Choroid plexus epithelial cell (primary cell): ENCODE measurements at places on chromosomes 13 and 19.
A peak's percentile ranks its signal among the peaks of the same experiment; 100 is the strongest.

DNA sequence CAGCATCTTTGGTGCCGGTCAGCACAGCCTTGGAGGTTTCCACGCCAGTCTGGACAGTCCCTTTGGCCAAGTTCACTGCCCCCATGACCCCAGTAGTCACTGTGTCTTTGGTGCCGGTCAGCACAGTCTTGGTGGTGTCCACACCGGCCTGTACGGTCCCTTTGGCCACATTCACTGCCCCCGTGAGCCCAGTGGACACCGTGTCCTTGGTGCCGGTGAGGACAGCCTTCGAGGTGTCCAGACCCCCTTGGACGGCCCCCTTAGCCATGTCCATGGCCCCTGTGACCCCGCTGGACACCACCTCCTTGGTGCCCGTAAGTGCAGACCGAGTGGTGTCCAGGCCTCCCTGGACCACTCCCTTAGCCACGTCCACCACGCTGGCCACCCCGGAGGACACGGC is 5.0 kb downstream of the PLIN4 start:
- no peak for DNase-seq

- no peak for DNase-seq
Observed at GRCh38 chr19:29417048-29417447, 108.7 kb upstream of the VSTM2B start.

DNA sequence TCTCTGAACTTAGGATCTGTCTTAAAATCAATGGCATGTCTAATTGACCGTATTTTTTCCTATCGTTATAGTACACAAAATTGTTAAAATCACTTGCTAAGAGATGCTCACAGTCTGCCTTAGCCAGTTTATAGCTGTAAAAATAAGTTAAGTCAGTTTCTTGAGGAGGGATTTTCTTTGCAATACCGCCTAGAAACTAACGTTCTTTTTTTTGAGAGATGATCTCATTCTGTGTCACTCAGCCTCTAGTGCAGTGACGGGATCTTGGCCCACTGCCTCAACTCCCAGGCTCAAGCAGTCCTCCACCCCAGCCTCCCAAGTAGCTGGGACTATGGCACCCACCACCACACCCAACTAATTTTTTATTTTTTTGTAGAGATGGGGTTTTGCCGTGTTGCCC is 4.4 kb downstream of the CKAP2 start:
- peak; percentile 45 for DNase-seq

DNA sequence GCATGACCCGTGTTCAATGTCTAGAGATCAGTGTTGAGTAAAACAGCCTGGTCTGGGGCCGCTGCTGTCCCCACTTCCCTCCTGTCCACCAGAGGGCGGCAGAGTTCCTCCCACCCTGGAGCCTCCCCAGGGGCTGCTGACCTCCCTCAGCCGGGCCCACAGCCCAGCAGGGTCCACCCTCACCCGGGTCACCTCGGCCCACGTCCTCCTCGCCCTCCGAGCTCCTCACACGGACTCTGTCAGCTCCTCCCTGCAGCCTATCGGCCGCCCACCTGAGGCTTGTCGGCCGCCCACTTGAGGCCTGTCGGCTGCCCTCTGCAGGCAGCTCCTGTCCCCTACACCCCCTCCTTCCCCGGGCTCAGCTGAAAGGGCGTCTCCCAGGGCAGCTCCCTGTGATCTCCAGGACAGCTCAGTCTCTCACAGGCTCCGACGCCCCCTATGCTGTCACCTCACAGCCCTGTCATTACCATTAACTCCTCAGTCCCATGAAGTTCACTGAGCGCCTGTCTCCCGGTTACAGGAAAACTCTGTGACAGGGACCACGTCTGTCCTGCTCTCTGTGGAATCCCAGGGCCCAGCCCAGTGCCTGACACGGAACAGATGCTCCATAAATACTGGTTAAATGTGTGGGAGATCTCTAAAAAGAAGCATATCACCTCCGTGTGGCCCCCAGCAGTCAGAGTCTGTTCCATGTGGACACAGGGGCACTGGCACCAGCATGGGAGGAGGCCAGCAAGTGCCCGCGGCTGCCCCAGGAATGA is 1.5 kb upstream of the CEACAM5 start:
- DNase-seq, result peak; percentile 39

DNA sequence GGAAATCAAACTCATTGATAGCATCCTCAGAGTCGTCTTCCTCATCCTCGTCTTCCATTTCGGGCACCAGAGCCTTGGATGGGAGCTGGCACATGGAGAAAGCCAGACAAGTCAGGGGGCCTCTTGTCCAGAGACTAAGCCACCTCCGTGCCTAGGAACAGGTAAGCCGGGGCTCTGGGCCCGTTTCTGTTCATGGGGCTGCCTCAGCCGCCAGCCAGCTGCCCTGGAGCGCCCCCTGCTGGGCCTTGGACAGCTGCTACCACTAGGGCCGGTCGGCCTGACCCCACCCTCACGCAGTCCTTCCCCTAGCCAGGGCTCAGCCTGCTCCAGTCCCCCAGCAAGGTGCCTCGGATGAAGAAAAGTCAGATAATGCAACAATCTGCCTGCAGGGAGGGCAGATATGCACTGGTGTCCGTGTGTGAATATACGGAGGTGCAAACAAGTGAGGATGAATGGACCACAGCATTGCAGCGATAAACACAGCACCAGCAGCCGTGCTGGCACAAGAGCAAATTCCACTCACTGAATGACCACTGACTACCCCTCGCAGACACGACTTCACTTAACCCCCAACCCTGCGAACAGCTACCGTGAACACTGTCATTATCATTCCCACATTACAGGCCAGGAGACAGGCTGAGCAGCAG is 11.9 kb upstream of the PRKD2 start:
- DNase-seq, result peak; percentile 71

- no peak for DNase-seq
Observed at GRCh38 chr19:34269489-34269888, 15.1 kb downstream of the GARRE1 start.

GRCh38 chr13:113528813-113529180 is 38.3 kb upstream of the DCUN1D2 start:
- DNase-seq, result no peak

GRCh38 chr13:106110241-106110855 is 425.1 kb downstream of the EFNB2 start:
- DNase-seq, result no peak

GRCh38 chr13:45482571-45483173 is 17.9 kb downstream of the COG3 start:
- DNase-seq, result peak; percentile 59

DNA sequence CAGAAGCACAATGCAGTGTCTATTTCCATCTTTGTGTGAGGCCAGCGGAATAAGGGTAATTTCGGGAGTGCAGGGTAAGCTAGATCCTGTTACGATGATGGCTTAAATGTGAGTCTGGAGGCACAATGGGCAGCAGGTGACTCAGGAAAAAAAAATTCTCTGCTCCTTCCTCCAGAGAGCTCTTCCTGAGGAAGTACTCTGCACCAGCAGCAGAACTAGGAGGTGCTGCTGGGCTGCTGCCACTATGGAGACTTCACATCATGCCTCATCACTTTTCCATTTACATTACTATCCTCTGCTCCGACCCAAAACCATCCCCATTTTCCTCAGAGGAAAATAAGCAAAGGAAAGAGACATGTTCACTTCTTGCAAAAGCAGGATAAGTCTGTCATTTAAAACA is 282.0 kb downstream of the DNAJC15 start:
- DNase-seq, result no peak
